Pancreas (tissue), 10 donors: ENCODE measurements at places on chromosomes 11 and 22.

GRCh38 chr11:79393362-79394043 lies 47.3 kb downstream of the TENM4 start:
- DNase-seq, result no peak

DNA sequence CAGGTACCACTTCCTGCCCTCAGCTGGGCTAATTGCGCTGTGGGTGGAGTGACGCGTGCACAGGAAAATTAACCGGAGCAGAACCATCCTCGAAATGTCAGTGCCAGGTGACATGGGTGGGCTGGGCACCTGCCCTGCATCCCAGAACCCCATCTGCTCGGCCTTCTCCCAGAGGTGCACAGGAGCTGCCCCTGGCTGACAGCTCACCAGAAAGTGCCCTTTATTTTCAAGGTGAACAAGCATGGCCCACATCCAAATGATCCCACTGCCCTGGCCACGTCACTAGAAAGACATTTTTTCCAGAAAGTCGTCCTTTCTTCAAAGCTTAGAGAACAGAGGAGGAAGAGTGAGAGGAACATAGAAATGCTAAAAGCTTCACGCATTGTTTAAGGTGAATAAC lies 4.1 kb upstream of the ELFN2 start:
- DNase-seq, result no peak

DNA sequence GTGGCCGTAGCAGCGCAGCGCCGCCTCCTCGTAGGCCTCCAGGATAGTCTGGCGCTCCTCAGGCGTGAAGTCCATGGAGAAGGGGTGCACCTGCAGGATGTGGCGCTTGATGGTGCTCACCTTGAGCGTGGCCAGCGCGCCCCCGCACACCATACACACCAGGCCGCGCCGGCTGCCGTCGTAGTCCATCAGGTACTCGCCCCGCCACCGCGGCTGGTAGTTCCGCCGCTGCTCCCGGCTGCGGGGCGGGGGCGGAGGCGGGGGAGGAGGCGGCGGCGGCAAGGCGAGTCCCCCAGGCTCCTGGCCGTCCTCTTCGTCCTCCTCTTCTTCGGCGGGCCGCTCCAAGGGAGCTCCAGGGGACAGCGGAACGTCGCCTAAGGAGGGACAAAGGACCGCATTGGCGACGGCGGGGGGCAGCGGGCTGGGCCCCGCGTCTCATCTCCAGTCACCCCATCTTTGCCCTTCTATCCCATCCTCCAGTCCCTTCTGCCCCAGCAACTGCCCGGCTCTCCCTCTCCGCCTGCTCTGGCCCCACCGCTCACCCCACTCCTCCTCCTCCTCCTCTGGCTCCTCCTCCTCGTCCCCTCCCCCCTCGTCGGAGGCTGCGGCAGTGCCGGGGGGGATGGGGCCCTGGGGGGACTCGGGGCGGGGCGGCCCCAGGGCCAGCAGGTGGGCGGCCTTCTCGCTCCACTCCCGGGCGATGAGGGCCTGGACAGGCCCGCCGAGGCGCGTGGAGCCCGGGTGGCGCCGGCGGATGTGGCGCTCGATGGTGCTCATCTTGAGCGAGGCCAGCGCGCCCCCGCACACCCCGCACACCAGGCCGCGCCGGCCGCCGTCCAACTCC lies 4.9 kb downstream of the ZFTA start:
- no peak for DNase-seq

DNA sequence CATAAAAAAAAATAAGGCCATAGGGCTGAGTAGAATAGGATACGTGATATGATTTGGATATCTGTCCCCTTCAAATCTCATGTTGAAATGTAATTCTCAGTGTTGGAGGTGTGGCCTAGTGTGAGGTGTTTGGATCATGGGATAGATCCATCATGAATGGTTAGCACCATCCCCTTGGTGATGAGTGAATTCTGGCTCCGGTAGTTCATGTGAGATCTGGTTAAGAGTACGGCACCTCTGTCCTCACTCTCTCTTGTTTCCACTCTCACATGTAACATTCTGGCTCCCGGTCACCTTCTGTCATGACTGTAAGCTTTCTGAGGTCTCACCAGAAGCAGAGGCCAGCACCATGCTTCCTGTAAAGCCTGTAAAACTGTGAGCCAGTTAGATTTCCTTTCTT lies 45.5 kb downstream of the RAB30 start:
- no peak for DNase-seq

DNA sequence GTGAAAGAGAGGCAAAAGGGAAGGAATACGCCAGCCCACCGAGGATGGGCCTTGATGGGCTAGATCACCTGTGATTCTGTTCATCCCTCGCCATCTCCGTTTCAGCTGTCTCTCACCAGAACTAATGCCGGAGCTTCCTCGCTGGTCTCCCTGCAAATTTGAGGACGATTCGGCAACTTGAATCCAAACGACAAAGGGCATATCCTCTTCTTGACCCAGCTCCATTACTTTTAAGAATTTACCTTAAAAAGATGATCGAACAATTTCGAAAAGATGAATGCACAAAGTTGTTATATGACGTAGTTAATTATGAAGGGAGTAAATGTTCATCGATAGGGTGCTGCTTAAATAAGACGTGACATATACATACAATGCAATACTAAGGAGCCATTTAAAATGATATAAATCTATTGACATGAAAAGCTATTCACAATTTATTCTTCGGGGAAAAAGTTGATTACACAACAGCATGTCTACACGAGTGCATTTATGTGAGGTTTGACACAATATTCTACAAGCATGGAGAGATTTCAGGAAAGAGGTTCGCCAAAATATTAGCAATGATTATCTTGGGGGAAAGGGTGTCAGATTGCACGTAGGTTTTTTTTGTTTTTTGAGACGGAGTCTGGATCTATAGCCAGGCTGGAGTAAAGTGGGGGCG lies 937 bp upstream of the FAM168A start:
- no peak for DNase-seq

- no peak for DNase-seq
These were observed 25.7 kb downstream of the AMOTL1 start for GRCh38 chr11:94793822-94794221.

- DNase-seq, result peak; percentile 76
These were observed 49.7 kb downstream of the TRIOBP start for GRCh38 chr22:37746366-37747079.

- DNase-seq, result peak; percentile 47
These were observed 41.1 kb downstream of the KCNC1 start for GRCh38 chr11:17775507-17776211.

GRCh38 chr22:24109649-24110048 lies 71.6 kb upstream of the SUSD2 start:
- DNase-seq, result no peak

DNA sequence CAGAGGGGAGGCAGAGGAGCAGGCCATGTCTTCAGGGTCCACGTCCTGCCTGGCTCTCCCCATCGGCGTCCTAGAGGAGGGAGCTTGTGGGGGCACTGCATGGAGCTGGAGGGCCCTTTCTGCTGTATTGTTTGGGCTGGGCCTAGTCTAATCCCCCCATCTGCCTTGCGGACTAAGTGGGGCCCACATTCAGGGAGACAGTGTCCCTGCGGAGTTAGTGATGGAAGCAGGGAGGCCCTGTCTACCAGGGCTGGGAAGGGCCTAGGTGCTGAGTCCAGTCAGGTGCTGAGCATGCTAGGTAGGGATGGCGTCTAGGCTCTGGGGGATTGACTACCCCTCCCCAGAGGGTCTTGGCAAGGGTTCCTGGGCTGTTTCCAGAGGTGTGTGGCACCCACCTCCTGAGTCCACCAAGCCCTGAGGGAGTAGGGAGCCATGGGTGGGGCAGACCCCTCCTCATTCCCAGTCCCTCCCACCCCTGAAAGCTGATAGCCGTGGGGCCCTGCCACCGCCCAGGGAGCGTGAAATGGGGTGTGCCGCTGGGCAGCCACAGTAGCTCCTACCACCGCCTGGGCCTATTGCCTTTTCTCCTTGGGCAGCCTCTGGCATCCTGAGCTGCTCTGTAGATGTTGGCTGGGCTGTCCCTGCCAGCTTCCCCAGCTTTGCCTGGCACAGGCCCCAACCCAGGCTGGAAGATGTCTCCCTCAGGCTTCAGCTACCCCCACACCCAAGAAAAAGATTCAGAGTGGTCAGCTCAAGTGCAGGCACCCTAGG lies 1.9 kb upstream of the POLD4 start:
- no peak for DNase-seq

DNA sequence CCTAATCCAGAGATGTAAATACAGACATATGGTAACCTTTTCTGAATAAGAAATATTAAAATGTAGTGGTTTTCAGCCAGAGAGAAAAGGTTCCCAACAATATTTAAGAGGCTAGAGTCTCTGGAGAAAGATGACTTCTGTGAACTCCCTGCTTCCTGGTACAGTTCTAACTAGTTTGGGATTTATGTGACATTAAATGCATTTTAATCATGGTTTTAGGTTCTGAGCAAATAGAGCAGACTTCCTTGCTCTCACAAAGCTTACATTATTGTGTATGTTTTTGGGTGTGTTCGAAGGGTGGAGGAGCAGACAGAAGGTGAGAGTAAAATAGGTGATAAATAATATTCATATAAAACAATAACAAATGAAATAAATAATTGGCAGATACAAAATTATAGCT lies 250.1 kb upstream of the LUZP2 start:
- no peak for DNase-seq

- DNase-seq, result no peak
These were observed 104.3 kb downstream of the BCR start for GRCh38 chr22:23284504-23285033.
